ENCODE measurements at places on chromosomes 12 and 14.

GRCh38 chr14:81427348-81428058 lies 27.4 kb upstream of the STON2 start:
- no peaks in the 10 kb centered on the region for H3K4me1 ChIP-seq
- no peak overlapping the region for H3K4me3 ChIP-seq
- no peak overlapping the region for H3K27ac ChIP-seq
- no peaks in the 10 kb centered on the region for H3K27me3 ChIP-seq
- no peak for DNase-seq
- no peaks in the 10 kb centered on the region for H3K36me3 ChIP-seq

GRCh38 chr14:104087981-104088850 lies 2.7 kb downstream of the ASPG start:
- H3K27ac ChIP-seq, result no peak overlapping the region
- peaks cover 2% of the 10 kb centered on the region for H3K4me1 ChIP-seq
- H3K27me3 ChIP-seq, result peaks cover 3% of the 10 kb centered on the region
- no peaks in the 10 kb centered on the region for H3K36me3 ChIP-seq
- peak; percentile 60 for DNase-seq
- H3K4me3 ChIP-seq, result no peak overlapping the region

GRCh38 chr12:52497975-52498374 lies 4.9 kb upstream of the KRT6A start:
- H3K27ac ChIP-seq, result no peak overlapping the region
- no peaks in the 10 kb centered on the region for H3K36me3 ChIP-seq
- H3K27me3 ChIP-seq, result no peaks in the 10 kb centered on the region

DNA sequence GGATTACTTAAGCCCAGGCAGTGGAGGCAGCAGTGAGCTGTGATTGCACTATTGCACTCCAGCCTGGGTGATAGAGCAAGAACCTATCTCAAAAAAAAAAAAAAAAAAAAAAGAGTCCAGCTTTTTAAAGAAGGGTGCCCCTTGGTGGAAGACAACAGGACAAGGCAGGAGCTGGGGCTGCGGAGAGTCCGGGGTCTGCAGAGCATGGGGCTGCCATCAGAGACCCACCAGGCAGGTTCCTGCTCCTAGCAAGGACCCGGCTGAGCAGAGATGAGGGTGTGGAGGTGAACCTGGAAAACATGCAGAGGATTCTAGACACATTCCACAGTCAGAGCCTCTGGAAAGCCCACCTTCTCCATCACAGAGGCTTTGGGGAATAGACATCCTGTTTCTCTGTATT lies 21.0 kb upstream of the CIPC start:
- peaks cover 8% of the 10 kb centered on the region for H3K4me1 ChIP-seq
- H3K36me3 ChIP-seq, result no peaks in the 10 kb centered on the region
- H3K27ac ChIP-seq, result peak overlapping the region; percentile 86
- H3K4me3 ChIP-seq, result no peak overlapping the region

DNA sequence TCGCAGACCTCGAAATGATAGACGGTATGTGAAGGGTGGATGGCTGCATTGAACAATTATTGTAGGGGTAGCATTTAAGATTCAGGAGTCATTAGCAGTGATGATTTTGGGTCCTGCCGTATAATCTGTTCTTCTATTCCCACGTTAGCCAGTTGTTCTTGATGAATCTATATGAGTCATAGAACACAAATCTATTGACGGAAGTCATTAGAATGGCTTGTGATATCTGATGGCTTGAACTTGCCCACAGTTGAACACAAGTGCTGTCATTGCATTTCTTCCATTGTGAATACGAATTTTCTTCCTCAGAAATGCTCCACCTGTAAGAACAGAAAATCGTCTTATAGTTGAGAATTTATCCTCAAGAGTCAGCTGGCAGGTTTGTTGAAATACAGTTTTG lies 1.9 kb downstream of the SRSF5 start:
- DNase-seq, result no peak
- no peaks in the 10 kb centered on the region for H3K27me3 ChIP-seq
- peak overlapping the region; percentile 45 for H3K4me3 ChIP-seq

GRCh38 chr14:64758025-64758521 lies 53.8 kb downstream of the PLEKHG3 start:
- H3K4me1 ChIP-seq, result peaks cover 17% of the 10 kb centered on the region
- DNase-seq, result no peak
- H3K27ac ChIP-seq, result no peak overlapping the region
- H3K36me3 ChIP-seq, result no peaks in the 10 kb centered on the region
- no peak overlapping the region for H3K4me3 ChIP-seq
